Left lung (tissue), 14 donors: ENCODE measurements at places on chromosomes 3 and 15. TPM values are rescaled to one million over a fixed set of nuclear protein-coding genes. Genes with fewer than 3 reads are reported as not detected.

The ZNF639 gene
- total RNA-seq = 25.0 TPM

The FAM98B gene
- total RNA-seq = 20.3 TPM

The NOX5 gene
- total RNA-seq = 0.16 TPM

The TMC3 gene
- not detected for total RNA-seq

- H3K4me3 ChIP-seq = no peak overlapping the region
- H3K27me3 ChIP-seq = no peaks in the 10 kb centered on the region
- no peak overlapping the region for H3K27ac ChIP-seq
- DNase-seq = no peak
- H3K36me3 ChIP-seq = no peaks in the 10 kb centered on the region
These were observed 173.6 kb upstream of the PFN2 start for GRCh38 chr3:150144191-150144708.

- no peak overlapping the region for H3K27ac ChIP-seq
- no peaks in the 10 kb centered on the region for H3K4me1 ChIP-seq
- no peak for DNase-seq
- no peaks in the 10 kb centered on the region for H3K27me3 ChIP-seq
- H3K36me3 ChIP-seq = peaks cover 12% of the 10 kb centered on the region
- H3K4me3 ChIP-seq = no peak overlapping the region
These were observed 52.7 kb upstream of the MAP4 start for GRCh38 chr3:48068886-48069285.

DNA sequence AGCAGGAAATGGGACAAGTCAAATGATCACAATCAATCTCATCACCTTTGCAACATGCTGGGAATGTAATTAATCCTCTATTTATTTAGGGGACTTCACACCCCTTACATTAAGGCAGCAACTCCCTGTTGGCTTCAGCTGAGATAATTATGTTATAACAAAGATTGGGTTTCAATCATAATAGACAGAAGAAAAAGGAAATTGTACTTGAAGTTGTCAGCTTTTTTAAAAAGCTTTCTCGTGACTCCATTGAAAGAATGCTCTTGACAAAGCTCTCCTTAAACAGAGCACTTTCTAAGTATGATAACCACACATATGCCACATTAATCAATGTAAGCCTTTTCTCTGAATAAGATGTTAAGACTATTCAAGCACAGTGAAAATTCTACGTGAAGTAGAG, 65.7 kb downstream of the SHQ1 start:
- H3K4me3 ChIP-seq = no peak overlapping the region
- H3K27ac ChIP-seq = no peak overlapping the region
- no peaks in the 10 kb centered on the region for H3K27me3 ChIP-seq
- H3K4me1 ChIP-seq = no peaks in the 10 kb centered on the region
- peaks cover 15% of the 10 kb centered on the region for H3K36me3 ChIP-seq

- H3K27me3 ChIP-seq = no peaks in the 10 kb centered on the region
- no peak overlapping the region for H3K27ac ChIP-seq
- peaks cover 14% of the 10 kb centered on the region for H3K4me1 ChIP-seq
- H3K4me3 ChIP-seq = no peak overlapping the region
- no peak for DNase-seq
- no peaks in the 10 kb centered on the region for H3K36me3 ChIP-seq
These were observed 75.7 kb upstream of the PRR23C start for GRCh38 chr3:139120086-139121056.

DNA sequence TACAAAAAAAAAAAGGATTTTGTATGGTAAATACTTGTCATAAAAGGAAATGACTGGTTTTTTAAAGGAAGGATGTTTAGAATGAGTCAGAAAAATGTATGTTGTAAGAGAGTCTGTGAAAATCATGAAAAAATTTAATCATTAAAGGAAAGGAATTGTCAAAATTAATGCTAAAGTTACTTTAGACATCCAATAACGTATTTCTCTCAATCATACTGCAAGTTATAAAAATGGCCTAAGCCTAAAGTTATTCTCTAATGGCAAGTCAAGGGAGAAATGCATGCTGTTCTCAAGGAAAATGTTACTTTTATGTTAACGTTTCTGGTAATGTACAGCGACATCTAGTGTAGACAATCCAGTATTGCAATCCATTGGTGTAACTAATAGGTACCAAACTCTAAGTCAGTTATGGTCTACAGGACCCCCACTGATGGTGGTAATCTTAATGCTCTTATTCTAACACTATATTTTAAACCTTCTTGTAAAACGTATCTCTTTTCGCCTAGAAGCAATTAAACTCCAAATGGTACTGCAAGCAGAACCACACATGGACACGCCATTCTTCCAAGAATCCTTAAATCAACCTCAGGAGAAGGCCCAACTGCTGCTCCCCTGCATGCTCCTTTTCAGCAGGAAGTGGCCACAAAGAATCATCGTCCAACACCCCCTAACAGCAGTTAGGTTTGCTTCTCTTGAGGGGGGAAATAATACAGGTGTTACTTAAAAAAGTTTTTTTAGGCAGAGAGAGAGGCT, 35.2 kb downstream of the NCEH1 start:
- DNase-seq = no peak
- H3K27ac ChIP-seq = no peak overlapping the region
- H3K4me1 ChIP-seq = no peaks in the 10 kb centered on the region
- no peaks in the 10 kb centered on the region for H3K36me3 ChIP-seq
- no peak overlapping the region for H3K4me3 ChIP-seq
- H3K27me3 ChIP-seq = no peaks in the 10 kb centered on the region

DNA sequence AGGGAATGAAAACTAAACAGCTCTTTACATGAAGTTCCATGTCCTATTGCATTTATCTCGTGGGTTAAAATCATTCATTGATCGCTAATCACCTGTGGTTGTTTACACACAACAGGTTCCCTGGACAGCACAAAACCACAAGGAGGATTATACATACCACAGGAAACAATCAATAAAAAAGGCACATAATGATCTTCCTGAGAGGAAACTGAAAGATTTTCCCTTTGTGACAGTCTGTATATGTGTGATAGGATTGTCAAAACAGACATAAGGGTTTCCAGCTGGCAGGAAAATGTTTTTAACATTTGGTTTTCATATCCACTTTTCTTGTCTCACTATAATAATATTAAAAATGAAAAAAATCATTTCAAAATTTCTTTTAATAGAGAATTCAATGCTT, 541.8 kb downstream of the NLGN1 start:
- no peaks in the 10 kb centered on the region for H3K36me3 ChIP-seq
- H3K4me3 ChIP-seq = no peak overlapping the region
- DNase-seq = no peak
- H3K4me1 ChIP-seq = no peaks in the 10 kb centered on the region
- no peaks in the 10 kb centered on the region for H3K27me3 ChIP-seq

DNA sequence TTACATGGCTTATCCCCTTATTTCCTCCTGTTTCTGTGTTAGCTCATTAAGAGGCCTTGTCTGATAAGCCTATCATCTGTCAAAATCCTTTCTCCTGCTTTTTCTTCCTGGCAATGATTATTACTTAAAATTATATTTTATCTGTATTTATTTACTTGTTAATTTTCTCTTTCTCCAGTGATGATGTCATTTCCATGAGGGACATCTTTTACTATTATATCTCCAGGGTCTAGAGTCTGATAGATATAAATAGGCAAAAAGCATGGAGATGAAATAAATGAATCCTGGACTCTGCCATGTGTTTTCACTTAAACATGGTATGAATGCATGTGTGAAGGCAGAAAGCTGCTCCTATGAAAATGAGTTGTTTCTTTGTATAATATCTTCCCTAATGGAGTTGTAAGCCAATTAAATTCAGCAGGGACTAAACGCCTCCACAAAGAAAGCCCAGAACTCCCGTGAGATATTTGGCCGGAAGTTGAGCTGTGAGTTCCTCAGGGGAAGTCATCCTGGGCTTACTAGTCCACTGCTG, 375.2 kb downstream of the TUSC7 start:
- H3K27ac ChIP-seq = no peak overlapping the region
- no peaks in the 10 kb centered on the region for H3K36me3 ChIP-seq

DNA sequence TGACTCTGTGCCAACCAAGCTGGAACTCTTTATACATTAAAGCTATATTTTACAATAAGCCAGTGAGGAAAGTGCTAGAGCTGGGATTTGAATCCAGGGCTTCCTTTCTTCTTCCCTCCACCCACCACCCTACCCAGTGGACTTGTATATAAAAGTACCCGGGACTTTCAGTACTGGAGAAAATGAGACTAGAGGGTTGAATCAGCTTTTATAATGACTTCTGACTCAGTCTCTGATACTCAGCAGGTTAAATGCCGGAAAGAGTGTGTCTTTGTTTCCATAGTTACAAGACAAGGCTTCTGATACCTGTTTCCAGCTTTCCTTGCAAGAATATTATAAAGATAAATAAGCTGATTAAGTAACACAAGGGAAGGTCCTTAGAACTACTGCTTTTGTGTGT, 80.9 kb downstream of the FRMD4B start:
- no peaks in the 10 kb centered on the region for H3K36me3 ChIP-seq
- H3K27ac ChIP-seq = peak overlapping the region; percentile 41
- no peak for DNase-seq
- no peaks in the 10 kb centered on the region for H3K27me3 ChIP-seq
